ENCODE measurements at places on chromosomes 1 and 21.
A peak's percentile ranks its signal among the peaks of the same experiment; 100 is the strongest.

- no peak for DNase-seq
Measured at GRCh38 chr21:46667741-46668380, 32.4 kb downstream of the PRMT2 start.

- no peak for DNase-seq
Measured at GRCh38 chr1:77659879-77660593, 22.4 kb downstream of the ZZZ3 start.

DNA sequence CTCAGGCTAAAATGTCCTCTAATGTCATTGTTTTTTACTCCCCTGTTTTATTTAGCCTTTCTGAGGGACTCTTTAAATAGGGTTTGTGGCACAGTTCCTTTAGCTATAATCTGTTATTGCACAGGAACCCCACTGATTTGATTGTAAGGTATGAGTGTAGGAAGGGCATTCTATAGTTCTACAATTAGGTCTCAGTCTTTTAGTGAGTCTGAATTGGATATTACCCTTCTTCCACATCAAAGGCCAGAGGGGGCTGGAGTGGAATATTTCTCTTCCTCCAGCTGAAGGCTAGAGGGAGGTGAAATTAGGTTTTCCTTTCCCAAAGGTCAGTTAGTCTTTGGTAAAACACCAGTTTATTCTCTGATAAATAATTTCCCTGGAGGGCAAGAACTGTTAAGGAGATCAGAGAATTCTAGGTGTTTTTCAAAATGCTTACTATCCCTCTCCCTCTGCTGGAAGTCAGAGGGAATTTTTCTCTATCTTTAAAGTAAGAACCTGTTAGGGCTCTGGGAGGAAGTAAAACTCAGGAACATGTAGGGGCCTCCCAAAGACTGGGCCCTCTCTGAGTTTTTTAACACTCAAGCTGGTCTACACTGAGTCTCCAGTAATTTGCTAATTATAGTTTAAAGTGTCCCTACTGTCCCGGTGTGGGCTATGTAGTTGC is 176.3 kb upstream of the ZNHIT6 start:
- no peak for DNase-seq

GRCh38 chr1:10217748-10218441 is 7.5 kb downstream of the KIF1B start:
- DNase-seq: no peak

- no peak for DNase-seq
Measured at GRCh38 chr1:221268295-221268694, 389.1 kb downstream of the HLX start.

- DNase-seq: no peak
Measured at GRCh38 chr1:241985787-241986186, 13.1 kb downstream of the MAP1LC3C start.

- DNase-seq: no peak
Measured at GRCh38 chr1:200527670-200528069, 92.9 kb downstream of the KIF14 start.

GRCh38 chr1:241817956-241818612 is 29.9 kb upstream of the EXO1 start:
- DNase-seq: no peak

- DNase-seq: no peak
Measured at GRCh38 chr1:106465666-106466065, 590.8 kb upstream of the PRMT6 start.

DNA sequence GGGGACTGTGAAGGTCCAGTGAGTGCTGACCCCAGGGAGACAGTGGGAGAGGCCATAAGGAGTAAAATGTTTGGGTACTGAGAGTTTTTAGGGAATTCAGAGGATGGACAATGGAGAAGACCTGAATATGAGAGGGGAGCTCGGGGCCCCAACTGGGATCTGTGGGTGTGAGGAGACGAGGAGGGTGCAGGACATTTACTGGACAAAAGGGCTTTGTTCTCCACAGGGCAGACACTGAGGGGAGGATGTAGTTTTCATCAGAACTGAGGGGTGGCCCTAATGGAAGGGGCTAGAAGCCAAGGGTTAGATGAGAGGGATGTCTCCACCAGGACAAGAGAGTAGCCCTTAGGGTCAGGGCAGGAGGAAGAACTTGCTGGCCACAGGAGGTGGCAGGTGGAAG is 30.0 kb downstream of the TMCC2 start:
- DNase-seq: no peak

GRCh38 chr1:233240829-233241682 is 54.5 kb downstream of the PCNX2 start:
- peak; percentile 73 for DNase-seq

DNA sequence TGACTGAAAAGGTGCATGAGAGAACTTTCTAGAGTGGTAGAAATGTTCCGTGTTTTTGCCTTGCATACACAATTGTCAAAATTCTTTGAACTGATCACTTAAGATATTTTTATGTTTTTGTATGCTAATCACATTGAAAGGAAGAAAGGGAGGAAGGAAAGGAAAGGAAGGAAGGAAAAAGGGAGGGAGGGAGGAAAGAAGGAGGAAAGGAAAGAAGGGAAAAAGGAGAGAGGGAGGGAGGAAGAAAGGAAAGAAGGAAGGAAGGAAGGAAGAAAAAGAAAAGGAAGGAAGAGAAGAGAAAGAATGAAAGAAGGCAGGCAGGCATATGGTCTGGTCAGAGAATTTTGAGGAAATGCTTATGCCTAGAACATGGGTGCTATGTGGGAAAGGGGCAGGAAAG is 68.4 kb upstream of the PGBD5 start:
- no peak for DNase-seq

- DNase-seq: no peak
Measured at GRCh38 chr1:33123266-33123665, 42.3 kb downstream of the AZIN2 start.

DNA sequence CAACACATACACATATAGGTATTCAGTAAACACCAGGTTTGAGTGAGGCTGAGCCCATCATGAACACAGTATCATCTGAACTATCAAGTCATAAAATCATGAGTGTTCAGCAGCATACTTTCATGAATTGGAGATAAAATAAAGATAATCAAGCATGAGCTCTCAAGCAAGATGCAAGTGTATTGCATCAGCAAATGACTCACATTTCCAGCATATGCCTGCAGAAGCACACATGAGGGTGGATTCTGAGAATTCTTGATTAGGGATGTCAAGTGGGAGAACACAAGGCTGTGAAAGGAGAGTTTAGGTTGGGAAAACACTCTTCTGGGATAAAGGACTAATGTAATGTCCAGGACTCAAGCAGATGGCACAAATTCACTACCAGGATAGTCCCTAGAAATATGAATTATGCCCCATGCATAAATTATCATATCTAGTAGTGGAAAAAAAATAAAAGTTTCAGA is 299.2 kb downstream of the SRGAP2C start:
- DNase-seq: no peak

DNA sequence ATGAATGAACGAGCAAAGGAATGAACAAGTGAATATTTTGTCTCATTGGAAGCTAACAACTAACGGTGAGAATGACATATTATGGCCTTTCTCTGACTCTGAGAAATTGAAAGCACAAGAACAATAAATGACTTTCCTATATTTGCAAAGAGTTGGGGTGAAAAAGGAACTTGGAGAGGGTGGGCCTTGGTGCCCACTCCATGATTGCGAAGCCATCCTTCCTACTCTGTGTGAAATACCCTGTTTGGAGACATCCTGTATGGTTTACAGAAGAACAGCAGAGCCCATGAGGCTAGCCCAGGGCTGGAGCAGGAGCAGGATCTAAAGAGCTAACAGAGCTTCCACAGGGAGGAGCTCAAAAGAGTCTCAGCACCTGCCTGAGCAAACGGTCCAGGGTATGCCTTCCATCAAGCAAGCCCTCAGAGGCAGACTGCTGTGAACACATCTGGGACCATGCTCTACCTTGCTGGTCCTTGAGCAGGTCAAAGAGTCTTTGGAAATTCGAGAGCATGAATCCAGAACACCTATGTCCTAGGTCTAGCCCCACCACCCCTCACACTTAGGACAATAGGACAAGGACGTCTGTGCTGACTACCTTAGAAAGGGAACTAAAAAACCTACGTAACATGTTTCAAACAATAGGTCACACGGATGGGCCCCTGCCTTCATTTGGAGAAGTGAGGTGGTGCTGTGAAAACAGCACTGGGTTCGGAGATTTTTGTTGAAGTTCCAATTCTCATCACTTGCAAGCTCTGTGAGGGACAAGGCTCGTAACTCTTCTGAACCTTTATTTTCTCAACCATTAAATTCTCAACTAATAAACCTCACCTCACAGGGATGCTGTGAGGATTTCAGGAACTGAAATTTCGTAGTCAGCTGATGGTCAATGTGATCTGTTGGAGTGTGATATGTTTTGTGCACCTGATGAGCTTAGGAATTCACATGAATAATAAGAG is 377.4 kb downstream of the RRAGC start:
- DNase-seq: no peak

GRCh38 chr21:25583370-25584130 is 23.7 kb downstream of the MRPL39 start:
- DNase-seq: no peak

- no peak for DNase-seq
Measured at GRCh38 chr1:106536741-106537140, 519.7 kb upstream of the PRMT6 start.

GRCh38 chr1:161900160-161900559 is 123.5 kb downstream of the OLFML2B start:
- DNase-seq: no peak
